ENCODE measurements at places on chromosomes 4 and X.
A peak's percentile ranks its signal among the peaks of the same experiment; 100 is the strongest.

DNA sequence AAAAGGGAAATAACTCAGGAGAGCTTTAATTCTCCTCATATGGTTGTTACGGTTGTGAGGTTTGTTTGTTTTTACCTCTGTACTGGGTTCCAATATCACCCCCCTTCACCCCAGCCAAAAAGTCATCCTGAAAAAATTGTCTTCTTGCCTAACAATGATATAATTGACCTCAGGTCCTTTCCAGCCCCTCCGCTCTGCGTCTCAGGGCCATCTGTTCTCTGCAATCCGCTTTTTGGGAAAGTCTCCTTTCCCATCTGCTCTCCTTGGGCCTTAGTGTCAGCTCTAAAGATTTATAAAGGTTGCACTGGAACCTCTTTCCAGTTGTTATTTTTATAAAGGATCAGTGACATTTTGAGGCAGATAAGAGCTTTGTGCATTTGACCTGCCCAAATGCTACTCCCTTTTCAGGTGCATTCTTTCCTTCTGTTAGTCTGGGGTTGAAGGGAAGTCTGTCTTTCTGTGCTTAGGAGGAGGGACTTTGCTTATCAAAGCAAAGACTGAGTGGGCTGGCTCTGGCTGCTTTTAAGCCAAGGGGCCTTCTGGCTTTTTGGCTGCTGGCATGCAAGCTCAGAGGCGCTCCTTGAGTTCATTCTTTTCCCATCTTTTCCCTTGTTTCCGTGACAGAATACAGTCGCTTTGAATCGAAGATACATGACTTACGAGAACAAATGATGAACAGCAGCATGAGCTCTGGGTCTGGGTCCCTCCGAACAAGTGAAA lies 34.1 kb downstream of the DLG3 start:
- DNase-seq = no peak

DNA sequence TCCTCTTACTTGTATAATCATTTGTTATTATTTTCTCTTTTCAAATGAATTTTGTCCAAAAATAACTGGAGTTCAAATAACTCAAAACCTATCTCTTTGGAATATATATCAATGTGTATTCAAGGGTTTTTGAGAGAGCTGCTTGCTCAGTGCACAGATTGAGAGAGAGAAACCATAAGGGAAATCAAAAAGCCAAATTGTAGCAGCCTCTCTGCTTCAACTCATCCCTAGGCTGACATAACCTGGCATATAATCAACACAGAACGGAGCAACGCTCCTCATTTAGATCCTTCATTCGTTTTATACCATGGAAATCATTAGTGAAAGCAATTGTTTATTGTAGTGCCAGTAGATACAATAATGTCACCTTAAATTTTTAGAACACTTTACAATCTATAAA lies 1.8 kb upstream of the GPM6A start:
- no peak for DNase-seq

- DNase-seq = peak; percentile 87
Observed at GRCh38 chrX:130082244-130083106, 27.8 kb downstream of the ELF4 start.

GRCh38 chrX:10401239-10401638 lies 219.1 kb downstream of the MID1 start:
- no peak for DNase-seq

GRCh38 chr4:101643186-101643837 lies 147.2 kb upstream of the BANK1 start:
- no peak for DNase-seq

DNA sequence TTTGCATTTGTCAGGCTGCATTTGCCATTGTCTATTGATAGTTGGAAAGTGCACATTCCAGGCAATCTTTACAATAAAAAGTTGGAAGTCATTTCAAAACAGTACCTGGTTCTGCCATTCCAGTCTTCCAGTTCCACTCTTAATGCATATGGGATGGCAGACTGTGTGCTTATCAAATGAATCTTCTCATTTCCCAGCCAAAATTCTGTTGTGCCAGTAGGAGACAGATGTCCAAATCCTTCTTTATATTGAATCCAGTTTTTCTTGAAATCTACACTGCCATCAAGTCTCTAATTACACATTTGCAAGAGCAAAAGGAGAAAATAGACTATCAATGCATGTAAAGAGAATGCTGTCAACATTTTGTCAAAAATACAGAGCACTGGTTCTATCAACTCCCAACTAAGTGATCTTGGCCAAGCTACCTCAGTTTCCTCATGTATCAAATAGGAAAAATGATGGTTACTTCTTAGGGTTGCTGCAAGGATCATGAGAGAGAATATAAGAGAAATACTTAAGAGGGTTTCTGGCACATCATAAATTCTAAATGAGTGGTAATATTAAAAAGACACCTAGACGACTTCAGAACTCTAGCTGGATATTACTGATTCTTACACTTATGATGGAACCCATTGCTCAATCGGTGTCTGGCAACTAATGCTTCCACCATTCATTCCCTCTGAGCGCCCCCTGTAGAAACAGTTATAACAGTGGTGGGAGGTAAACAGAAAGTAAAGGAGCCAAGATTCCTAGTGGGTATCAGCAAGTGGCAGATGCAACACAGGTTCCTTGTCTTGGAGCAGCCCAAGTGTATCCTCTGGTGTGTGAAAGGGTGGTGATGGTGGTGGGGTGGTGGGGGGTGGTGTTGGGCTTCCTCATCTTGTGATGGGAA lies 3.8 kb downstream of the FGG start:
- DNase-seq = no peak

- DNase-seq = no peak
Observed at GRCh38 chrX:151754047-151754429, 19.5 kb downstream of the CNGA2 start.

- DNase-seq = no peak
Observed at GRCh38 chr4:15012017-15012788, 9.9 kb downstream of the CPEB2 start.

- DNase-seq = no peak
Observed at GRCh38 chrX:9903146-9903545, 64.0 kb upstream of the CLDN34 start.

- no peak for DNase-seq
Observed at GRCh38 chrX:97691901-97692455, 808.3 kb downstream of the RPA4 start.

DNA sequence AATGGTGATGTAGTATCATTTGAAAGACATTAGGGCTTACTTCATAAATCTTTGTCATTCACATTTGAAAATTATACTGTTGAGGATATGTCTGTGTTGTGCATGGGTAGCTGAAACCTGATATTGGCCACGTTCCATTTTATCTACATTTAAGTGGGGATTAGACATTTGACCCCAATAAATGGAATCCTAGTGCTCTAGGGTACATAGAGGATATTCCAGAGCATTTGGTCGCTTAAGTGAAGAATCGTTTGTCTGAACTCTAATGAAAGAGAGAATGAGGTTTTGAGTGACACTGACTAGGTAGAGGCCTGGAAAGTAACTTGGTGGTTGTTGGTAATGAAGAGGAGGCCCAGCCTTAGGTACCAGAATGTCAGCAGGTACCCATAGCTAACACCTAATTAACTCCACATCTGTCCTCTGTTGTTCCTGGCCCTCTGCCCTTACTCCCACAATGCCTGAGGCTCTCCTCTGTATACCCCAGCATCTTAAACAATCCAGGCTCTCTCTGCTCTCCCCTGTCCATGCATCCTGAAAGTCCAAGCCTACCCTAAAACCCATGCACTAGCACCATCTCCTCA lies 299.5 kb upstream of the KLF3 start:
- no peak for DNase-seq

- no peak for DNase-seq
Observed at GRCh38 chr4:120452001-120452400, 385.4 kb upstream of the MAD2L1 start.

GRCh38 chrX:6941041-6941440 lies 206.5 kb upstream of the STS start:
- no peak for DNase-seq

GRCh38 chr4:138788267-138788790 lies 227.3 kb upstream of the NOCT start:
- DNase-seq = no peak

DNA sequence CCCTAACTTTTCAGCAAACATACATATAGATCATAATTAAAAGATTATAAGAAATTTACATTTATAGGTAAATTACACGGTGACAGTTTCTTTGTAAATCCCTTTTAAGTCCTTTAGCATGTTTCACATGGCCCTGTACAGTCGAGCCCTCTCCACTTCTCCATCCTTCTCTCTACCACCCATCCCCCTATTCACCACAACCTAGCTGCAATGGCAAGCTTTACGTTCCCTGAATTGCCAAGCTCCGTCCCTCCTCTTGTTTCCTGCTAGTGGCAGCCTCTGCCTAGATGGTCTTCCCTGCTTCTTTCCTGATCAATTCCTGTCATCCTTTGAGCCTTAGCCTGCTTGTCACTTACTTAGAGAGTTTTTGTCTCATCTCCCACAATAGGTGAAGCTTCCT lies 116.2 kb downstream of the TMA16 start:
- DNase-seq = no peak

- DNase-seq = no peak
Observed at GRCh38 chr4:2049811-2050210, 9.3 kb upstream of the NAT8L start.

DNA sequence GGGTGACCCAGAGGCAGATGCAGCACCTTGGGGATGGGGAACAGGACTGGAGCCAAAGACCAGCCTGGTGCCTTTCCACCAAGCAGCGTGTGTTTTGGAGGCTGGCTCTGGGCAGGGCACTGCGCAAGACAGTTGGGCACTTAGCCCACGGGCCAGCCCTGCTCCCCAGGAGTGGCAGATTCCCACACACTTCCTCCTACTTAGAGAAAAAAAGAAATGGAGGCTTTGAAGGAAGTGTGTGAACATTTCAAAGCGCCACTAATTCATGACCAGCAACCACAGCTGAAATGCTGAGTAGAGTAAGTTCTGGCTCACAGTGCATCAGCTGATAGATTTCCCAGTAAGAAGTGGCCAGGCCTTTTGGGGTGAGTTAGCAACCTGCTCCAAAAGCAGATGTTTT lies 54.9 kb upstream of the LGI2 start:
- no peak for DNase-seq

DNA sequence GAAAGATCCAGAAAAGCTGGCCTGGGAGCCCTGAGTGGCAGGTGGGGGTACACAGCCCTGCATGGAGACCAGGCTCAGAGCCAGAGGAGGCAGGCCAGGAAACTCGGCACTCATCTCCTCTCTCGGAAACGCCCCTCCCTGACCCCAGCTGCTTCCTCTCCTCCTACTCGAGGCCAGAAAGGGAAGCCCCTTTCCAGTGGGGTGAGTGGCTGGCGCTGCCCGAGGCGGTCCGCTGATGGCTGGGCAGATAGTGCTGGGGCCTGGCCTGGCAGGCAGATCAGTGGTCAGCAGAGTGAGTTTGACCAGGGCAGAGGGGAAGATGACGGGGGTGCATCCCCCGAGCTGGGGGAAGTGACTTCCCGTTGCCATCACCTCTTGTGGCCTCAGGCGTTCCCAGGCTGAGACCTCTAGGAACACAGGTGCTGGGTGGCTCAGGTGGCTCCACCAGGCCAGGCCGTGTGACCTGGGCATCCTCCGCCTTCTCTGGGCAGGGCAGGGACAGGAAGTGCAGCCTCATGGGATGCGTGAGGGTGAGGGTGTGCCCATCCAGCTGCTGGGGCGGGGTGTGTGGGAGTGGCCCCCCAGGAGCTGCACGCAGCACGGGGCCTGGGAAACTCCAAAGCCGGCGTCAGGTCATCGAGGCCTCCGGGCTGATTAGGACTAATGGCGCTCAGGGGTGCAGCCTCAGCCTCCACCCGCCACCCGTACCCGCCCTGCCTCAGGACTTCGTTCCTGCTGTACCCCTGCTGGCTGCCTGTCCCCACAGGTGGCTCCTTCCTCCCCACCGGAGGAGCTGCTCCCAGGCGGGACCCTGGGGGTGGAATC lies 5.7 kb downstream of the SH3BP2 start:
- peak; percentile 44 for DNase-seq

Measured in CD4-positive, alpha-beta T cell treated with Interleukin-2 at 100 ng/mL for 4 hours (primary cell).